ENCODE measurements at places on chromosomes 11 and 22. TPM values are rescaled to one million over a fixed set of nuclear protein-coding genes. Genes with fewer than 3 reads are reported as not detected.

DNA sequence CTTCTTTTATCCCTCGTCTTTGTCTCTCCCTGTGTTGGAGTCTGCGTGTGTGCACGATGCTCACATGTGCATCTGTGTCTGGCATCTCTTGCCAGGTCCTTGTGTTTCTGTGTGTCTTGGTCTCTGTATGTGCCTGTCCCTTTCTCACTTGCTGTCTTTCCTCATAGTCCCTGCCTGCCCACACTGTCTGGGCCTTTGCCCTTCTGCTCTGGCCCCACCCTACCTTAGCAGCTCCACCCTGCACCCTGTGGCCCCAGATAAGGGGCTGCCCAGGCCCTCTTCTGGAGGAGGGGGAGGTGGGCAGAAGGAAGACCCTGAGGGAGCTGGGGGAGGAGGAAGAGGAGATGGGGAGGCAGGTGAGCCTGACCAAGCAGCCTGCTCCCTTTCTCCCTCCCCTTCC is 2.8 kb downstream of the EHBP1L1 start:
- peaks cover 37% of the 10 kb centered on the region for H3K4me1 ChIP-seq
- H3K27me3 ChIP-seq = no peaks in the 10 kb centered on the region

- H3K27ac ChIP-seq = no peak overlapping the region
- H3K4me3 ChIP-seq = no peak overlapping the region
- H3K36me3 ChIP-seq = no peaks in the 10 kb centered on the region
- no peaks in the 10 kb centered on the region for H3K27me3 ChIP-seq
- no peak for DNase-seq
- no peaks in the 10 kb centered on the region for H3K4me1 ChIP-seq
These were observed 24.2 kb upstream of the TREH start for GRCh38 chr11:118703563-118704106.

Gene ZNF70
- 4.2 TPM for total RNA-seq

- H3K27ac ChIP-seq = no peak overlapping the region
- H3K36me3 ChIP-seq = no peaks in the 10 kb centered on the region
- no peak for DNase-seq
- no peaks in the 10 kb centered on the region for H3K27me3 ChIP-seq
- H3K4me3 ChIP-seq = no peak overlapping the region
These were observed 4.9 kb upstream of the SPECC1L start for GRCh38 chr22:24265734-24266133.

GRCh38 chr11:31822175-31822926 is 11.2 kb upstream of the PAX6 start:
- H3K4me3 ChIP-seq = no peak overlapping the region
- H3K27ac ChIP-seq = no peak overlapping the region
- H3K36me3 ChIP-seq = no peaks in the 10 kb centered on the region
- DNase-seq = no peak

Gene SYVN1
- total RNA-seq = 41.0 TPM

- DNase-seq = no peak
- H3K36me3 ChIP-seq = peaks cover 10% of the 10 kb centered on the region
- no peak overlapping the region for H3K27ac ChIP-seq
- H3K27me3 ChIP-seq = no peaks in the 10 kb centered on the region
- no peaks in the 10 kb centered on the region for H3K4me1 ChIP-seq
These were observed 15.6 kb downstream of the CXCR5 start for GRCh38 chr11:118899296-118899688.

DNA sequence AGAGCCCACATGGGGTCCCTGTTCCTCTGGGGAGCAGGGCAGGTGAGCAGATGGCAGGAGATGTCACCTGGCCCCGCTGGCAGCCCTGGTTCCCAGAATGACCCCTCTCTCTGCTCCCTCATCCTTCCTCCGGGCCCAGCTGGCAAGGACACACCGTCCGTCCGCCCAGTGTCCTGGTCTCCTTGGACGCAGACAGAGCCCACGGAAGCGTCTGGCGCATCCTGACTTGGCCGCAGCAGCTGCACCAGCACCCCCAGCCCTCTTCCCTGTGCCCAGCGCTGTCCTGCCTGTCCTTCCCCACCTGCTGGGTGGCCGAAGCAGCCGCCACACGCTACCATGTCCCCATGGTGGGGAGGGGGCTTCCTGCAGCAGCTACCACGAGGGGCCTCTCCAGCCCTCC is 9.6 kb upstream of the CABP7 start:
- H3K36me3 ChIP-seq = no peaks in the 10 kb centered on the region
- no peak overlapping the region for H3K4me3 ChIP-seq
- no peaks in the 10 kb centered on the region for H3K27me3 ChIP-seq
- H3K27ac ChIP-seq = no peak overlapping the region

DNA sequence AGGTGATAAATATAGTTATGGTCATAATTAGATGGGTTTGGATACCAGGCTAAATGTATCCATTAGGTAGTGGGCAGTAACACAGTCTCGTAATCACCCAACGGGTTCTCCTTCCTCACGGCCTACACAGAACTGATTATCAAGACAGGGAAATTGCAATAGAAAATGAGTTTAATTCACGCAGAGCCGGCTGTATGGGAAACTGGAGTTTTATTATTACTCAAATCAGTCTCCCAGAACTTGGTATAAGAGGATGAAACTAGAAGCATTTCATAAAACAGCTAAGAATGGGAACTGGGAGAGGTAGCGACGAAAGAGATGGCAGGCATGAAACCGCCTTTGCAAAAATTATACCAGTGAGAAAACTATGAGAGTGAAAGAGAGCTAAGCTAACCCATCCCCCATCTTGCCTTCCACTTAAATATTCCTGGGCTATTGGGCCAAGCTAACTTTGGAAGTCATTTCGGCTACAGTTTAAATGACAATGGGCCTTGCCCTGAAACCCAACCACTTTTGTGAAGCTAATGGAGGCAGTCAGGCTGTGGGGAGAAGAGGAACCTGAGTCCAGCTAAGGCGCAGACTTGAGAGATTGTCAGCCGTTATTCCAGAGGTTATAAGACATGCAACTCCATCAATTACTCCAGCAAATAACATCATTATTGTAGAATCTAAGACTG is 29.6 kb downstream of the CTSC start:
- H3K27me3 ChIP-seq = no peaks in the 10 kb centered on the region
- H3K4me1 ChIP-seq = no peaks in the 10 kb centered on the region
- H3K27ac ChIP-seq = no peak overlapping the region
- peaks cover 2% of the 10 kb centered on the region for H3K36me3 ChIP-seq
- no peak overlapping the region for H3K4me3 ChIP-seq

DNA sequence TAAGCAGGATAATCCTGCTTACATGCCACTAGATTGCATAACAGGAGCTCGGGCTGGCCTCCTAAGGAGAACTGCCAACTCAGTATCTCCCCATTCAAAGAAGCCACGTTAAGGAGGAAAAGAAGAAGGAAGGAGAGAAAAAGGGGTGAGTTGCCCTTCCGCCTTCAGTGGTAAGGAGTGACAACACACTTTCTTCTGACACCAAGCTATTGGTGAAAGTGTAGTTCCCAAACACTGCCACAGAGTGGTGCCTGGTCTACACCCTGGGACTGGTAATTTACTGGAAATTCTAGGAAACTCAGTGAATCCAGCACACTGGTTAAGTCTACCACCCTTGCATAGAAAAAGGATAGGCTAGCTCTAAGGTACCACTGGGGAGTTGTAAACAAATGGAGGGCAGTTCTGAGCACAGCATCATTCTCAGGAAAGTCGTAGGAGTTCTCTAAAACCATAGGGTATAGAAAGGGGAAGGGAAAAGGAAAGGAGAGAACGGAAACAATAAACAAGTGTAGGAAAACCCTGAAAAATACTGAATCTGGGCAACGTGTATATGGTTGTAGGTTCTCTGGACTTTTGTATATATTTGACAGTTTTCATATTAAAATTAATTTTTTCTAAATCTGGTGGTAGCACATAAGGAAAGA is 58.2 kb downstream of the RRAS2 start:
- H3K36me3 ChIP-seq = no peaks in the 10 kb centered on the region
- no peak overlapping the region for H3K4me3 ChIP-seq
- H3K27ac ChIP-seq = no peak overlapping the region
- peak; percentile 64 for DNase-seq
- no peaks in the 10 kb centered on the region for H3K27me3 ChIP-seq
- H3K4me1 ChIP-seq = peaks cover 6% of the 10 kb centered on the region

Gene CSNK2A3
- total RNA-seq = not detected

DNA sequence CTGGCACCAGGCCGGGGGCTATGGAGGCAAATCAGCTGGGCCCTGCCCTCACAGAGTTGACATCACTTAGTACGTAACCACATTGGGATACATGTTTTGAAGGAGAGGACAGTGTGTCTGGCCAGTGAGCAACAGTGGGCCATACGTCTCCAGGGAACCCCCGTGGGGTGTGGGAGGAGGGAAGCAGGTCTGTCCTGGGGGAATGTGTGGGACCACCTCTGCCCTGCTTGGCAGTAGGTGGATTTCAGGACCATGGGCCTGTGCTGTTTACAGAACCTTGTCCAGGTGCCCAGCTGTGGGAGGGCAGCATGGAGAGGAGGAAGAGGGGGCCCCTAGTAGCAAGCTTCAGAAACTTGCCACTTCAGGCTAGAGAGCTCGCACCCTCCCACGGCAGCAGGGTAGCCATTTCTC is 21.0 kb downstream of the P2RY2 start:
- no peak overlapping the region for H3K4me3 ChIP-seq
- H3K27me3 ChIP-seq = no peaks in the 10 kb centered on the region
- no peak for DNase-seq
- no peak overlapping the region for H3K27ac ChIP-seq
- peaks cover 9% of the 10 kb centered on the region for H3K4me1 ChIP-seq

DNA sequence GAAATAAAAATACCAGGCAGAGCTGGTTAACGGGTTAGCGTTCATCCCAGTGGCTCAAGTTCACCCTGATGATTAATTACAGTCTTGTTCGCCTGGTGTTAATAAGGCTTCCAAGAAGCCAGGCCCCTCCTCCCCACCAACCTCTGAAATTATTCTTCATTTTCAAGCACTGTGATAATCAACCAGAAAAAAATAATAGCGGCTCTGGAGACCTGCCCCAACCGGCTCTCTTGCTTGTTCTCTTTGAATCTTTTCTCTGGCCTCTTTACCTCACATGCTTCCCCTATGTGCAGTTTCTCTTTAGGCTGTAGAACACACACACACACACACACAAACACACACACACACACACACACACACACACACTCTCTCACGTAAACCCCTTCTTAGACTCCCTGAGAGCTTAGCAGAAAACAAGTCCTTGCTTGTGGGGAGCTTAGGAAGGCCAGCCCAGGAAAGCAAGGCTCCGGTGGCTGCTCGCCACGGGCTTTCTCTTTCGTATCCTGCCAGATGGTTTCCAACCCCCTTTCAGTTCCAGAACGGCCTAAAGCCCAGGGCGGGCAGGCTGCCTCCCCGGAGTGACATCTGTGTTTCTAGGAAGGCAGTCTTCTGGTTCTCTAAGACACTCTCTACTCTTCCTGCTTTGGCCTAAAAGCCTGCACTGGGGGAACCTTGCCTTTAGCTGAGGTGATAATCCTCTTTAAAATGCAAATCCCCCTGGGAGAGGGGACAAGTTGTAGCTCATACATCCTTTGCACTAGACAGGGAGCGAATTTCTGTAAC is 106.4 kb upstream of the SESN3 start:
- H3K4me1 ChIP-seq = peaks cover 19% of the 10 kb centered on the region
- peak; percentile 31 for DNase-seq
- no peak overlapping the region for H3K4me3 ChIP-seq
- H3K27me3 ChIP-seq = no peaks in the 10 kb centered on the region

GRCh38 chr11:72939031-72939430 is 124.8 kb downstream of the ATG16L2 start:
- no peak overlapping the region for H3K4me3 ChIP-seq
- no peaks in the 10 kb centered on the region for H3K27me3 ChIP-seq
- H3K36me3 ChIP-seq = no peaks in the 10 kb centered on the region
- H3K4me1 ChIP-seq = no peaks in the 10 kb centered on the region
- no peak overlapping the region for H3K27ac ChIP-seq

DNA sequence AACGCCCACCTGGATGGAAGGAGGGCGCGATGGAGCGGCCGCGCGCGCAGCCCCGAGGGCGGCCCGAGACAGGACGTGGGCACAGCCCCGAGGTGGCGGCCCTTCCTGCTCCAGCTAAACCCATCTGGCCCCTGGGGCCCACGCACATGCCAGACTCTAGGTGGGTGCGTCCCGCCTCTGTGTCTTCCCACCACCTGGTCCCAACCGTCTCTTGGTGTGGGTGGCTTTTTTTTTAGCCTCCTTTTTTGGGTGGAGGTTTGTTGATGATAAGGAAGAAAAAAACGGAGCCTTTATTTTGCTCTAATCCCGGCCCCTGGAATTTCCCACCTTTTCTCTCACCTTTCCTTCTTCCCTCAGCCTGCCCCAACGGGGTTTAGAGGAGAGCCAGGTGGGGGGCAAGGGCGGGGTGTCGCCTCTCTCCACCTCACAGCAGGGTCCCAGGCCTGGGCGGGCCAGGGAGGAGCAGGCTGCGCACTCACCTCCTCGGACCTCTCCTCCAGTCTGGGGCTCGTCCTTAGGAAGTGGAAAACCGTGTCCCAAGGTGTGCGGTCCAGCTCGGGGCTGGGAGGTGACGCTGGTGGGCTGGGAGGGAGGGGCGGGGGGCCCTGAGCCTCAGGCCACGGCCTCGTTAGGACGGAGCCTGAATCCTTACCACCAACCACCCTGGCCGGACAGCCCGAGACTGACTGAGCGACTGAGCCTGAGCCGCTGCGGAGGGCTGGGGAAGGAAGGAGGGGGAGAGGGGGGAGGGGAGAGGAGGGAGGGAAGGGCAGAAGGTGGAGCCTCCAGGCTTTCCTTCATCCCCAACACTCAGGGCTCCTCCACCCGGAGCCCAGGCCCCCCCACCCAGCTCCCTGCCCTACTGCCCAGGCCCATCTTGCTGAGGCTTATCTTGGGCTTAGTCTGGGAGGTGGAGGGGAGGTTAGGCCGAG is at the start of gene SOX10:
Gene SOX10 (minus strand): TSS at position 696 of the 932 bp plus-strand sequence. CDS start 771 bp downstream, outside the sequence.
- peaks cover 13% of the 10 kb centered on the region for H3K4me1 ChIP-seq
- H3K4me3 ChIP-seq = no peak within 1 kb of the TSS
- no peak for DNase-seq
- peak within 1 kb of the TSS; percentile 56 for H3K27ac ChIP-seq
- H3K27me3 ChIP-seq = no peaks in the 10 kb centered on the region
